Psoas muscle (tissue), 8 donors: ENCODE measurements at places on chromosomes 3 and 15. TPM values are rescaled to one million over a fixed set of nuclear protein-coding genes. Genes with fewer than 3 reads are reported as not detected.

The RBP2 gene
- not detected for total RNA-seq

- no peak for DNase-seq
Observed at GRCh38 chr15:65920825-65921309, 51.6 kb downstream of the RAB11A start.

DNA sequence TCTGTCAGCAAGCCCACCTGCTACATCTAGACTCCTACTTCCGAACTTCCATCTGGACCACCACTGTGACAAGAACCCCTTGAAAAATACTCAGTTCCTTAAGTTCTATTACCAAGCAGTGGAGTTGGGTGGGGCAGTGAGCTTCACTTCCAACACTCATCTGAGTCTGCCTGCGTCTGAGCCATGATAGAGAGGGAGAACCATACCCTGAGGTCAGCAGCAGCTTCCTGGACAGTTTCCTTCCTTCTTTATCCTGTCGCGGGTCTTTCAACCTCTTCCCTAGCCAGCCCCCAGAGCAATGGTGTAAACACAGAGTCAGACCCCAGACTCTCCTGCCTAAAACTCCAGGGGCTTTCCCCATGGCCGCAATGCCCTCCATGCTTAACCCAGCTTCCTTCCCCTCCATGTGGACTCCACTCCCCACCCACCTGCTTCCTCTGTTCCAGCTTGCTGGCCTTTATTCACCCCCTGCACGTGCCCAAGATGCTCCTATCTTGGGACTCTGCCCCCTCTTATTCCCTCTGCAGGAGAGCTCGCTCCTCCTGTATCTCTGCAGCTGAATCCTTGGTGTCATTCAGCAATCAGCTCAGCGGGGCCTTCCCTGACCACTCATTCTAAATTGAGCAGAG is 211.2 kb downstream of the SHQ1 start:
- no peak for DNase-seq

DNA sequence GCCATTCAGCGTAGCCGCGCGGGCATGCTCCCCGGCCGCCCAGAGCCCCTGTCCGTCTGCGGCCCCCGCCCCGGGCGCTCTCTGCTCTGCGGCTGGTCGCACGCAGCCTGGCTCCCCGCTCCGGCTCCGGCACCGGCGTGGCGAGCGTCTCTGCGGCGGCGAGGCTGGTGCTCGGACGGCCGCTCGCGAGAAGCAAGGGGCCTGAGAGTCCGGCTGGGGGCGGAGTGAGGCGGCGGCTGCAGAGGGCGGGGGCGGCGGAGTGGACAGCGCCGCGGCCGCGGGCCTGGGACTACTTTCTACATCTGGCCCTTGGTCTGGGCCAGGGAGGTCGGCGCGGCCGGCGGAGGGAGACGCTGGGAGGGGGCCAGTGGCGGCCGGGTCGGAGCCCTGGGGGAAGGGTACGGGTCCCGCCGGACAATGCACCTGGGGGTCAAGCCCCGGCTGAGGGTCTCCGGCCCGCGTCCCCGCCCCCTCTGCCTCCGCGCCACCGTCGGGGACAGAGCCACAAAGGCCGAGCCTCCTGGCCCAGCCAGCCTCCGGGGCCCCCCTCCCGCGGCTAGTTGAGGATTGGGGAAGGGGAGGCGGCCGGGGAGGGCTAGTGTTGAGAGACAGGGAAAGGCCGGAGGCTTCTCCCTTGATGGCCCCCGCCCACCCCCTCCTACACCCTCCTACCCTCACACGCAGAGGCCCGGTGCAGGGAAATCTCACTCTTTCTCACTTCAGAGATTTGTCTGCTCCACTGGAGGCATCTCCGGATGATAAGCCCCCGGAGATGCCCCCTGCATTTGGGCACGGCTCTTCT is at the start of gene PRTG:
Gene PRTG, minus strand, starts transcription at position 226 of the 802 bp plus-strand sequence. Its CDS starts 221 bp downstream, at position 5.
- DNase-seq = peak; percentile 86

GRCh38 chr3:113166719-113167492 is 44.5 kb upstream of the BOC start:
- peak; percentile 59 for DNase-seq

DNA sequence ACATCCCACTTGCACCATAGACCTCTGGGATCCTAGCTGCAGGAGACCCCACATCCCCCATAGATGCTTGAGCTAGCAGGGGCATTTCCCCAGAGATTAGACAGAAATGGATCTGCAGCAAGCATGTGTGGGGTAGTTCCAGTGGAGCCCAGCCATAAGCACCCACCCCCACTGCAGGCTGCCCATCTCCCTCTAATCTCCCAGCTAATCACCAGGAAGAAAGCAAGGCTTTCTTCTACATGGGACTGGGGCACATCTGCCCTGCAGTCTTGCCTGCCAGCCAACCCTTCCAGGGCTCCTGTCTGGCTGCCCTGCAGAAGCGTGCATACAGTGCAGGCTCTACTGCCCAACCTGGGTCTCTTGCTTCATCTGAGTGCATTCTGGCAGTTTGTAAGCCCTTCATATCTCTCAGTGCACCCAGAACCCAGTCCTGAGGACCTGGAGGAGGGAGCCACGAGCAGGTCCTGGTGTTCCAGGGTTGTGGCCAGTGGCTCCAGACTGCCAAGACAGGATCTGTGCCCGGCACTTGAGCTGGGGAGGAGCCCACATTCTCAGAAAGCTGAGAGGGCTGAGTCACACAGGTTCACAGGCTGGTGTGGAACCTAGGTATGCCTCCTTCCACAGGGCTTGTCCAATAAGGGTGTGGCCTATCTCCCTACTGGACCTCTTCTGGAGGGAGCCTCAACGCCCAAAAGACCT is 49.9 kb upstream of the IGSF11 start:
- no peak for DNase-seq

DNA sequence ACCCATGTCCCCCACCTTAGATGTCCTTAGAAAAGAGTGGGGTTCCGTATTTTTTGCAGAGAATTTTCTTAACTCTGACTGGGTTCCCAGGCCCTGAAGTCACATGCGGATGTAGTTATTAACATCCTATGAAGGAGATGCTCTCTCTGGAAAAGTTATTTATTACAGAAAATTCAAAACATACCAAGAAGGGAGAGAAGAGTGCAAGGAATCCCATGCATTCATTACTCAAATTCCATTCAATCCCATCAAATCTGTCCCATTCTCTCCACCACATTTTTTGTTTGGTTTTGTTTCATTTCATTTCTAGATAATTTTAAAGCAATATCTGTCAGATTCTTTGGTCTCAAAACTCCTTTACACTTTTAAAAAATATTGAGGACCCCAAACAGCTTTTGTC is 34.3 kb upstream of the ANKRD34C start:
- DNase-seq = no peak
